ENCODE measurements at places on chromosomes 1 and 21. TPM values are rescaled to one million over a fixed set of nuclear protein-coding genes. Genes with fewer than 3 reads are reported as not detected.

Gene PLA2G2C
- not detected for total RNA-seq

Gene ECM1
- total RNA-seq = 0.35 TPM

Gene URB2
- 16.6 TPM for total RNA-seq

Gene PSEN2
- total RNA-seq = 24.2 TPM

DNA sequence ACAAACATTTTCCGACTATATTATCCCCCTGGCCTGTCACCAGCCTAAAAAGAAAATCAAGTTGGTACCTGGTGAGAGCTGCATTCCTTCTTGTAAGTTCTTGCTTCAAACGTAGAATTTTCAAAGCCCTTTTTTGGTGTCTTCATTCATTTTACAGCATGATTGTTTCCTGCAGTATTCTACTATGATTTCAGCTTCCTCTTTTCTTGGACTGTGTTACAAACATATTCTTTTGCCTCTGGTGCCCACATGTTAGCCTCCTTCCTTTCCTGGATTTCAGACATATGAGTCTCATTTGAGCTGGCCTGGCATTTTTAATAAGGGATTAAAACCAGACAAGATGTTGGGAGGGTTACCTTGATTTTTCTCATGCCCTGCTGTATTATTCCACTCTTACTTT lies 142.5 kb downstream of the PIGK start:
- DNase-seq = no peak

DNA sequence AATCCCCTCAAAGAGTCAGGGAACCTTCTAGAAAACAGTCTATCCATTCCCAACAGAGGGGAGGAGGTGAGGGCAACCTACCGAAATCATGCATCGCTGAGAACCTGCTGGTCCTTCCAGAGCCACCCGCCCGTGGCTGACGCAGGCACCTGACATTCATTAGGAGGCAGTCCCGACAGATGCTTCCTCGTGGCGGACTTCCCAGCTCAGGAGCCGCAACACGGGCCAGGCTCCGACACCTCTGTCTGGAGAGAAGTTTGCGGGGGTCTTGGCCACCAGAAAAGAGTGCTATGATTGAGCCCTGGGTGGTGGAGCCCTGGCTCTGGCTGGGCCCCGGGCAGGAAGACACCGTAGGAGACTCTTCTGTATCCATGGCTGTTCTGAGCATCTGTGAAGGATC lies 86.4 kb upstream of the ARHGEF16 start:
- no peak for DNase-seq

DNA sequence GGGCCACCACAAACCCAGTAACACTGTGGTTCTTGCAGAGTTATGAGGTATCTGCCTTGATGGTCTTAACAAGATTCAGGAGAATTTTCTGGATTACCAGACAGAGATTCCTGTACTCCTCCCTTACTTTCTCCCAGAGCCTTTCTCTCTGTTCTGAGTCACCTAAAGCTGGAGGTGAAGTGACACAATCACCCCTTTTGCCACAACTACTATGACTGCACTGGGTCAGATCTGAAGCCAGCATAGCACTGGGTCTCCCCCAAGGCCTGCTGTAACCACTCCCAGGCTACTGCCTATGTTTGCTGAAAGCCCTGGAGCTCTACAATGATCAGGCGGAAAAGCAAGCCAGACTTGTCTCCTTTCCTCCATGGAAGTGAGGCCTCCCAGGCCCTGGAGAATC lies 156.7 kb upstream of the NEGR1 start:
- no peak for DNase-seq

- DNase-seq = no peak
These were observed 432.0 kb downstream of the SETD4 start for GRCh38 chr21:35628316-35628715.

DNA sequence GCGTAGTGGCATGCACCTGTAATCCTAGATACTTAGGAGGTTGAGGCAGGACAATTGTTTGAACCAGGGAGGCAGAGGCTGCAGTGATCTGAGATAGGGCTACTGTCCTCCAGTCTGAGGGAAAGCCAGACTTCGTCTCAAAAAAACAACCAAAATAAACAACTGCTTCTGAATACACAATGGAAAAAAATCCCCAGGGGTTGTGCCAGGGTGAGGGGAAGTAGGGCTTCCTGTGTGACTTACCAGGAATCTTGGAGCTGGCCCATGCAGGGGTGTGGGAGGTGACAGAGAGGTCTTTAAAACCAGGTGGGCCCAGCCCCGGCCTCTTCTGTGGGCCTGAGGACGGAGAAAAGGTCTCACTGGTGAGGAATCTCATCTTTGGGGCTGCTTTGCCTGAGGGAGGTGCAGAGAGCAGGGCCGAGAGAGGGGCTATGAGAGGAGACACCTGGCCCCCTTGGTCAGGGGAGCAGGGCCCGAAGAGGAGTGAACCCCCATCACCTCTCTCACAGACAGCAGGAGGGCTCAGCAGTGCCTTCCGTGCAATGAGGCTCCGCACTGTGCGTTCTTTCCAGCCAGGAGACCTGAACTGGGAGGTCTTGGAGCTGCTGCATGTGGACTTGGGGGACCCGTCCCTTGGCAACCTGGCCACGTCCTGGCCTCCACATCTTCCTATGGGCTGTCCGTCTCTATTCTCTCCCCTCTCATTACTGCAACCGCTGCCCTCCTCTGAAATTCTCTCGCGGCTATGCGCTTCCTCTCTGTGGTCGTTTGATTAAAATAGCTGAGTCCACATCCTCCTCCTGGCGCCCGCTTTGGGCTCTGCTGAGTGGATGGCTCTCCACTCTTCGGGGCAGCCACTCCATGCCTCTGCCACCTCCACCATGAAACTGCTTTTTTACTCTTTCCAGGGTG lies 10.7 kb downstream of the PLA2G5 start:
- DNase-seq = no peak

- DNase-seq = no peak
These were observed 10.7 kb upstream of the COL16A1 start for GRCh38 chr1:31714442-31715086.

GRCh38 chr1:175221557-175222175 lies 29.1 kb upstream of the KIAA0040 start:
- no peak for DNase-seq

- no peak for DNase-seq
These were observed 1.7 kb upstream of the HLX start for GRCh38 chr1:220877377-220878095.

DNA sequence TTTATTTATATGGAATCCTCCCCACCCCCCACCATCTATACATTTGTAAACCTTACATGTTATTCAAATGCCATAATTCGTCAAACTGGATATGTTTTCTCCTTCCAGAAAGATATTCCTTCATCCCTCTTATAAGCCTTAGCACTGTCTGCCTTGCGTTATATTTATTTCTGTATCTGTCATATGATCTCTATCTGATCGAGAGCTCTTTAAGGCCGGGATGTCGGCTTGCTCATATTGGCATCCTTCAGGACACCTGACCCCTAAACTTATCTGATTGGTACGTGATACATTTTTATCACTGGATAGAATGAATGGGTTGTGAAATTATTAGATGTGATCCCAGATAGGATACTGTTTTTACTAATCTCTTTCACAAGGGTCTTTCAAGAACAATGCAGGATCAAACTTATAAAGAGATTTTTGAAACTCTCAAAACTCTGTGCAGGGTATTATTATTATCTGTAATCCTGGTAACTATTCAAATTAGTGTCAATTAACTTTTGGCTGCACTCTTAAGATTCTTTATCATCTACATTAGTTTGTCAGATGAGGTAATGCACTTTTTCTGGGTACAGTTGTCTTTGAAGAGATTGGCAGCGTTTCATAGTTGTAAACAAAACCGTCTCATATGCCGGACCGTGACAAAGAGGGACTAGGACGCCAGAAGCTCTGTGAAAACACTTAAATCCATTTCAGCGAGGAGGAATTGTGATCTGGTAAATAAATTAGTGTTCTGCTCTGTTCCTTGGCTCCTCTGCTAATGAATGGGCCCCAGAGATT lies 152.0 kb downstream of the KIF26B start:
- no peak for DNase-seq

DNA sequence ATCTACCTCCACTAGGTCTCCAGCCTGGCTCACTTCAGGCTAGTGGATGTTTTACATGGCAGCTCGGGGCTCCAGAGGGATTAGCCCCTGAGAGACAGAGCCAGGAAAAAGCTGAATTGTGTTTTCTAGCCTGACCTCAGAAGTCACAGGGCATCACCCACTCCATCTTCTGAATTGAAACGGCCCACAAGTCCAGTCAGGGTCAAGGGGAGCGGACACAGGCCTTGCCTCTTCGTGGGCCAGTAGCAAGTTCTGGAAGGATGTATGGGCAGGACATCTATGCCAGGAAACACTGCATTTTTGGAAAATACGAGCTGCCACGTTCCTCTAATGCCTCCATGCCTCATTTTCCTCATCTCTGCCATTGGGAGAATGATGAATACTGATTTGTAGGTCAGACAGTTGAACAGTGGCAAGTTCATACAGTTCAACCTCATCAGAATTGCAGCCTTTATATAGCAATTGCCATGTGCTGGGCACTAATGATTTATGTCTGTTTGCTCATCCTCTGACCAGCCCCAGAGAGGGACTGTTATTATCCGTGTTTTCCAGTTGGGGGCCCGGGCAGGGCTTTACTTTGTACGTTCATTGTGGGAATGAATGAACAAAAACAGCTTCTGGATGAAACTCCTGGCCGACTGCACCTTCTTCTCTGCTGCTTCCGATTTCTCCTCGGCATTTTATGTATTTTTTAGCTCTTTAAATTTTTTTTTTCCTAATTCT lies 23.2 kb upstream of the PCBP3 start:
- no peak for DNase-seq

DNA sequence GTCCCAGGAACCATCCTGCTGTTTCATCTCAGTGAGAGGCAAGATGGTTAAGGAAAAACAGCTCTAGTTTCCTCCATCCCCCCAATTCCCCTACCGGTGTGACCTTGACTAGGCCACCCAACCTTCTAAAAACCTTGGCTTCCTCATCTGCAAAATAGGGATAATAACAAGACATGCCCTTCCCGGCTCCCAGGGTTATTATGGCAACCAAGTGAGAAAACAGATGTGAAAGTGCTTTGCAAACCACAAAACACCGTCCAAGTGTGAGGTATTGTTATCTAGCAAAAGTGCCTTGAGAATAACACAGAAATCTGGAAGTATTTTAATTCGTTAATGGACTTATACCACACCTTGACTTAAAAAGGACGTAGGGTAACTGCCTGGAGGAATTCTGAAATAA lies 62.7 kb downstream of the ITPKB start:
- no peak for DNase-seq

- DNase-seq = no peak
These were observed at the start of gene NEXN for GRCh38 chr1:77888081-77888780. Gene NEXN (plus strand): TSS chr1:77888624. CDS start chr1:77916107, 27,483 bp downstream.

DNA sequence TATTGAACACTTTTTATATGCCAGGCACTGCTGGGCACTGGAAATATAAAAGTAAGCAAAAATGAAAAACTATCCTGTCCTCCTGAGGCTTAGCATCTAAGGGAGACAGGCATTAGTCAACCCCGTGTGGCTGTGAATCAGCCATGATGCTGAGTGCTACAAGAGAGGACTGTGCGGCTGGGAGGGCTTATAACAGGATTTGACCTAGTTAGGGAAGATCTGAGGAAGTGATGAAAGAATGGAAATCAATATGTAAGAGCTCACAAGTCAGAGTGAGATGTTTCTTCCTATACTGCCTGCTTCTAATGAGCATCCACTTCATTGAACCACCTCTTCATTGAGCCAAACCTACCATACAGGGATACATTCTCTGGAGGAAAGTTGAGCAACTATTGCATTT lies 15.1 kb downstream of the TRIM45 start:
- DNase-seq = no peak

- DNase-seq = no peak
These were observed 534.0 kb downstream of the KIF26B start for GRCh38 chr1:245688536-245689453.

DNA sequence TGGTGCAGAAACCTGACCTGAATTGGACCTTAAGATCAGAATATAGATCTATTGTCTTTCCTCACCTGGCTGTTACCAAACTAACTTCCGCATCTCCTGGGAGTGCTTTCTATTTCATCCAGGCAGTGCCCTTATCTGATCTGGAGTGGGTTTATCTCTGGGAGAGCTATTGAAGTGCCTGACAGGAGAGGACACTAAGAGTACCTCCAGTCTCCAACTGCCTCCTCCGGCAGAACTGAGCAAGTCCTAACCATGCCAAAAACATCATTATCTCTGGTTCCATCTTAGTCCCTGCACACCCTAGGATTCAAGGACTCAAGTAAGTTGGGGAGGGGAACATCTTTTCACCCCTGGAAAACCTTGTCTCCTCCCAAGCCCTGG lies 12.4 kb upstream of the KCNJ15 start:
- DNase-seq = no peak

- no peak for DNase-seq
These were observed 6.4 kb downstream of the CLCA2 start for GRCh38 chr1:86430376-86430775.
